ENCODE measurements at places on chromosomes 5 and 9.

GRCh38 chr9:133106511-133107244 lies 14.4 kb downstream of the RALGDS start:
- no peak for DNase-seq

- DNase-seq = peak; percentile 61
Observed at GRCh38 chr5:112921026-112921832, 798 bp downstream of the REEP5 start.

DNA sequence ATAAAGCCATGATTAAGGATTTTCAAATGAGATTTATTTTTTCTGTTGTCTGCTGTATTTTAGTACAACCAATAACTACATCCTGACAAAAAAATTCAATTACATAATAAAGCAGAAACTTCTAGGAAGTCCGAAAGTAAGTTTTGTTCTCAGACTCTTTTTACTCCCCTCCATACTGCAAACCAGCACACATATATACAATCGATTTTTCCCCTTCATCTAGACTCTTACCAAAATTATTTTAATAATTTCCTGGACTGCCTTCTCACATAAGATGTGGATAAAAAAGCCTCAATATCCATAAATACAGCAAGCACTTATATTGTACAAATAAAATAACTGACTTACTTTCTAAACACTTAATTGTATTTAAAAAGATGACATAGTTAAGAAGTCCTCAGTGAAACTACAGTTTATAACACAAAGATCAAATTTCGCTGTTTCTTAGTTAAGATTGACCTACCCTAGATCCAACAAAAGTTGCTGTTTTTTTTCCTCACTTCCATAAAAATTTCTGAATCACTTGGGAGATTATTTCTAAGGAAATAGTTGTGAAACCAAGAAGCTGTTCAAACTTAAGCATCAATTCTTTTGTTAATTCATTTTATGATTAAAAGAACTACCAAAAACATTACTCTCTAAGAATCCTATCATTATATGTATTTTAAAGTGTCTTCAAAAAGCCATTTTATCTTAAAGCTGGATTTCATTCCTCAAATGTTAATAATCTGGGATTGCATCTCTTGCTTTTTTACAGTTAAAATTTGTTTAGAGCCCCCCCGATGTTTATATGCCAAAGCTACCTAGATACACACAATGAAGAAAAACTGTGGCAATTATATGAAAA lies 74.7 kb upstream of the IFNE start:
- no peak for DNase-seq

DNA sequence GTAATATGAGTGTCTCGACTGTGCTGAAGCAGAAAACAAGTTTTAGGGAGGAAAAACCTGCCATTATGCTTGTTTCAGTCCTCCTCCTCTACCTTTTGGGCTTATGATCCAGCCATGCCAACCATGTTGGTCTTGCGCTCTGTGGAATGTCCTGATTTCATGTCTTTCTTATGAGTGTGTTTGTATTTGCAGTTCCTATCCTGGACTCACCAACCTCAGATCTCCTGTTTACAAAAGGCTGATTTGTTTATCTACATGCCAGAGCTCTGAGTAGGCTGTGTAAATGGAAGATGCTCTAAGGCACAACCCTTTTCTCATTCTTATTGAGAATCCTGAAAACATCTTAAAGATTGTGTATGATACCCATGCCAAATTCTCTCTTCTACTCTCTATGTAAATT lies 138.6 kb downstream of the ARHGEF28 start:
- no peak for DNase-seq

GRCh38 chr5:154795235-154795596 lies 40.0 kb downstream of the LARP1 start:
- no peak for DNase-seq

DNA sequence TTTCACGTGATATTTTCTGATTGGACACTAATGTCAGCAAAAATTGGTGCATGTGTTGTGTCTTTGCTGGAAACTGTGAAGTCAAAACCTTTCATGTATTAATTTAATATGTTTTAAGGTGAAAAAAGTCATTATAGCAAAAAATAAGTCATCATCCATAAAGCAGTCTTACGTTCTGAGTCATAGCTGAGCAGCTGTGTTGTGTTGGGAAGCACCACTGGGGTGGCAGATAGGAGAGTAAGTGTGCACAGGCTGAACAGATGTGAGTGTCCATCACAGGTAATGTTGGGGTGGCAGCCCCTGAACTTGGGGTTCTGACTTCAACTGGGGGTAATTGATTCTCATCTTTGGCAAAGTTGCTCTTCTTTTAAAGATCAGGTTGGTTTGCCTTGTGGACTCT lies 156.8 kb downstream of the NXNL2 start:
- DNase-seq = no peak

GRCh38 chr9:133149130-133150015 lies 14.3 kb downstream of the GBGT1 start:
- DNase-seq = peak; percentile 80

DNA sequence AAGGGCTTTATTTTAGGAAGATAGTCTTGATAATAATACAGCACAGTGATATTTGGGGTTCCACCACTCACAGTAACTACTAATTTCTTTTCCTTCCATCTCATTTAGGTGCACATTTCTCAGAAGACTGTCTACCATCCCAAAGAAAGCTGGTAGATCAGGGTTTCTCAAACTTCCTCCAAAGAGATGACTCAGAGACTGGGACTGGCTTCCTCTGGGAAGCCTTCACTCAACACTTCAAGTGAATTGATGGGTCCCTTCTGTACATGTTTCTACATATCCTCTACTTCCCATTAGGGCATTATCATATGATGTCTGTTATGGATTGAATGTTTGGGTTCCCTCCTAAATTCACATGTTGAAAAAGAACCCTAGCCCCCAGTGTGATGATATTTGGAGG lies 138.5 kb downstream of the SPOCK1 start:
- no peak for DNase-seq

- DNase-seq = no peak
Observed at GRCh38 chr9:122005597-122005996, 87.5 kb downstream of the TTLL11 start.

GRCh38 chr5:111641533-111642233 lies 115.3 kb downstream of the NREP start:
- DNase-seq = no peak

DNA sequence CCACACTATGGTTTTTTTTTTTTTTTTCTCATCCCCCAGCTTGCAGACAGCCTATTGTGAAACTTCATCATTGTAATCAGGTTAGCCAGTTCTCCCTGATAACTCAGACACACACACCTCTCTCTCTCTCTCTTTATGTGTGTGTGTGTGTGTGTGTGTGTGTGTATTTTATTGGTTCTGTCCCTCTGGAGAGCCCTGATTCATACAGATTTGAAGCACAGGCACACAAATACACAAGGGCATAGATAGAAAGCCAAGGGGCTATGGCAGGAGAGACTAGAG lies 20.6 kb upstream of the VCAN start:
- no peak for DNase-seq

DNA sequence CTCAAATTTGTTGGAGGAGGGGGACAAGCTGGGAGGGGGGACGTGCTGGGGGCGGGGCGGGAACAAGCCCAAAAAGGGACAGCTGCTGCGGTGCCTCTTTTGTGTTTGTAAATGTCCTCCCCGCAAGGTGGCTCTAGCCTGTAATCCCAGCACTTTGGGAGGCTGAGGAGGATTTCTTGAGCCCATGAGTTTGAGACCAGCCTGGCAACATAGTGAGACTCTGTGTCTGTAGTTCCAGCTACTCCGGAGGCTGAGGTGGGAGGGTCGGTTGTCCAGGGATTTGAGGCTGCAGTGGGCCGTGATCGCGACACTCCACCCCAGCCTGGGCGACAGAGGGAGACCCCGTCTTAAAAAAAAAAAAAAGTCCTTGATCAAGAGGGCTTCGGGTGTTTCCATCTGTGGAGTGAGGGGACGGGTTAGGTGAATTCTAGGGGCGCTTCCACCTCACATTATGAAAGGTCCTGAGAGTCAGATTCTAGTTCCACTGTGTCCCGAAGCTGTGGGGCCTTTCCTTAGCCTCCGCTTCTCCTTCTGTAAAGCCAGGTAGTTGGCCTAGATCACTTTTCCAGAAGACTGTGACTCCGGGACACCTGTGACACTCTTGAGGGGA lies 779 bp upstream of the CTNNA1 start:
- no peak for DNase-seq

GRCh38 chr9:101027236-101027635 lies 1.3 kb upstream of the PLPPR1 start:
- no peak for DNase-seq

DNA sequence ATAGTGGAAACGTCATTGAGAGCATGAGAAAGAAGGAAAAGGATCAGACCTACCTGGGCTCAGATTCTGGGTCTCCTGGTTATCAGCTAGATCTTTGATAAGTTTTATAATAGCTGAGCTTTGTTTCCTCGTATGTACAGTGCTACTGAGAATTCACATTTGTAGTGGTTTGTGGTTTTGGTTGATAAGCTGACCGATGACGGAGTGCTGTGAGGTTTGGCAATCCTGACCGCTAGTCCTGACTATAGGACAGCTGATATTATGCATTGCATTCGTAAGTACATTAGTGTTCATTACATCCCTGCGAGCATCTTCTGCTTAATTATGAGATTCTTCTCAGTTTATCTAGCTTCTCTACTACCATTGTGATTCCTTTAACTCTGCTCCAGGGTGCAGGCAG lies 190.7 kb upstream of the SLC27A6 start:
- DNase-seq = no peak

- DNase-seq = no peak
Observed at GRCh38 chr9:105220451-105220850, 24.0 kb upstream of the SLC44A1 start.

- no peak for DNase-seq
Observed at GRCh38 chr9:113882181-113882580, 6.1 kb downstream of the ZNF618 start.

- DNase-seq = no peak
Observed at GRCh38 chr9:99720455-99721050, 101.1 kb upstream of the NR4A3 start.

DNA sequence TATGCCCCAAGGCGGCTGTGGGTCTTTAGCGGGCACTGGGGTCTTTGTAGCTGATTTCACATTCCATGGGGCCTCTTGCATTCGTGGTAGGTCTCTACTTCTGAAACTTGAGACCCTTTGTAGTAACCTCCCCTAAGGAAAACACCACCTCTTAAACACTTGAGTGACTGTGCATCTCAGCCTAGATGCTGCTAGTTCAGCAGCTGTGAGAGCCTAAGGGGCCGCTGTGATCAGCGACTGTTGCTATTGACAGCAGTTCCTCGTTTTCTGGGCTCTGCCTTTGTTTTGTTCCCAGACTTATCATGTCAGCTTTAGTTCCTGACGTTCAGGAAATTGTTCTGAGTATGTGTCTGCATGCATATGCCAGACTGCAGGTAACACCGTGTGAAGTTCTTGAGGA lies 171.2 kb downstream of the HSPA4 start:
- DNase-seq = no peak

DNA sequence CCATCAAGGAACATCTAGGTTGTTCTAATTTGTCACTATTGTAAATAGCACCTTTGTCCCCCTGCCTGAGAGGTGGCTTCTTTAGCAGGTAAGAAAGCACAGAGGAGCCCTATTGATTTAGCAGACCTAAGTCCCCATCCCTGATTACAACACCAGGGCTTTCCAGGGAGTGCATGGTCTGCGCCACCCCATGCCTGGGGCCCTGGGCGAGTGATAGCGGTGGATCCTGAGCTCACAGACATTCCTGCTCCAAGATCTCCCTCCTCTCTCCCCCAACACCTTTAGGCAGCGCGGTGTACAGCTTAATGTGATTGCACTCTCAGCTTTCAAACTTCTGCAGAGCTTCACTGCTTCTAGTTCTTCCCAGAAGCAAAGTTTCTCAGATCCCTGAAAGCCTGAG lies 67.4 kb upstream of the WWC1 start:
- no peak for DNase-seq

DNA sequence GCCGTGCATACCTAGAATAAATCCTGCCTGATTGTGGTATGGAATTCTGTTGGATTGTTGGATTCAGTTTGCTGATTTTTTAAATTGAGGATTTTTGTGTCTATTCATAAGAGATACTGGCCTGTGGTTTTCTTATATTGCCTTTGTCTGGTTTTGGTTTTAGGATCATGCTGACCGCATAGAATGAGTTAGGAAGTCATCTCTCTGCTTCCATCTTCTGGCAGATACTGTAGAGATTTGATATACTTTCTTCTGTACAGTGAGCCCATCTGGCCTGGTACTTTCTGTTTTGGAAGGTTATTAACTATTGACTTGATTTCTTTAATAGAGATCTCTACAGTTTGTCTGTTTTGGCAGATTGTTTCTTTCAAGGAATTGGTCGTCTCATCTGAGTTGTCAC lies 14.7 kb downstream of the CEP72 start:
- no peak for DNase-seq

- peak; percentile 52 for DNase-seq
Observed at GRCh38 chr9:132241840-132242620, 80.2 kb downstream of the NTNG2 start.

GRCh38 chr9:135295551-135296300 lies 183.9 kb upstream of the PPP1R26 start:
- DNase-seq = no peak

DNA sequence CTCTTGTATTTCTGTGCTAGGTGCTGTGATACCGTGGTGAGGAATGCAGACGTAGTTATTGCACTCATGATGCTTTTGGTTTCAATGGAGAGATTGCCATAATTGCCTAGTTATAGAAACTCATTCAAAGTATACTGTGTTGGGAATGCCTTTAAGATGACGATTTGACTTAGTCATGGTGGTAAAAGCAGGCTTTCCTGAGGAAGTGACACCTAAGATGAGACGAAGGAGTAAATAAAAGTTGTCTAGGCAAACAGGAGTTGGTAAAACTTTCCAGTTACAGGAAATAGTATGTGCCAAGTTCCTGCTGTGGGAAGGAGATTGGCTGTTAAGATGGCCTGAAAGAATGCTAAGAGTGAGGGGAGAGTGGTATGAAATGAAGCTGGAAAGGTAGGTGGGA lies 48.1 kb downstream of the FOCAD start:
- no peak for DNase-seq
